ENCODE measurements at places on chromosomes 1 and 21.

- no peak for DNase-seq
These were observed 56.4 kb upstream of the SAMSN1 start for GRCh38 chr21:14602382-14602958.

DNA sequence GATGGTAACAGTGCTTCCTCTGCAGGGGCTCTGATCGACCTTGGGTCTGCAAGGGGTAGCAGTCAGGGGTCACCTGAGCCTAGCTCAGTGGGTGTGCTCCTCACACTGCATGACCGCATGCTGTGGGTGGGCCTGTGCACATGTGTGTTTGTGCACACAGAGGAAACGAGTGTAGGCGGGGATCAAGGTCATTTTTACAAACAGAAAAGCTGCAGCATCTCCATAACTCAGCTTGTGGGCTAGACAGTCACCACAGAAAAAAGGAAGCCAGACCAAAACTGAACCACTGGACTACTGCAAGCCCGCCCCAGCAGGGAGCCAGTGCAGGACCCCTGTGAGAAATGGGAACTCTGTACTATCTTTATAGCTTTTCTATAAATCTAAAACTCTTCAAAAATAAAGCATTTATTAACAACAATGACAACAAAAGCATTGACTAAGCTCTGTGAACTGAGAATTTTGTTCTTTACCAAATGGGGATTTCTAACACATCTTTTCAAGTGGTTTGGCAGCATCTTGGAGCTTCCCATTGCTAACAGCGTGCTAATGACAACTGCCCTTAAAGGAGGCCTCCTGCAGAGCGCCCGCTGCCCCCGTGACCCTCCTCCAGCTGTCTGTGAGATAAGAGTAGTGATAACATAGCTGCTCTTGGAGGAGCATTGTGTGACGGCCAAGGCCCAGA, 19.9 kb upstream of the NEK2 start:
- no peak for DNase-seq

- DNase-seq = peak; percentile 13
These were observed 164.8 kb downstream of the PPIAL4G start for GRCh38 chr1:148318123-148318903.

DNA sequence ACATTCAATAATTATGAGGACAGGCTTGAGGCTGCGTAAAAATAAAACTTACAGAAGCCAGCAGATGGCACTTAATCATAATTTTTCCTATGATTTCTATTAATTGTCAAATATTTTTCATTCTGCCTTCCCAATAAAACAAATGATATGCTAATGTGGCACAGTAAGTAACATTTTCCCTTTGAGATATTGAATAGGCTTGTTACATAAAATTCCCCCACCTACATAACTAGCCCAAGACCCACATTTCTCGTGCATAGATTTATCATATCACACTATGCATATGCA, 55.4 kb upstream of the PTGFRN start:
- DNase-seq = no peak

GRCh38 chr1:39189592-39190041, 14.9 kb upstream of the MACF1 start:
- DNase-seq = no peak

DNA sequence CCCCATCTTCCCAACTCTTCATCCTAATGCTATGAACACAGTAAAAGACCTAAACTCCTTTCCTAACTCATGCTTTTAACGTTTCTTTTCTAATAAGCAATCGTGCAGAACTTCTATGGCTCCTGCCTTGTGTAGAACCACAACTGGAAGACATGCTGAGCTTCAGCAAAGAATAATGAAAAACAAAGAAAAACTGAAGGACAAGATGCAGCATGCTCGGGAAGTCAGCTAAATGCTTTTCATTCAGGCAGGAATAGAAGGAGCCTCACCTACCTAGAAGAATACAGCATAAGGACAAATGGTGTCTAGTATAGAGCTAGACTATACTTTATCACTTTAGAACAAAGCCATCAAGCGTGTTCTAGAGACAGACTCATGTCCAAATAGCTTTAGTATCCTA, 45.9 kb downstream of the LUZP1 start:
- DNase-seq = no peak

DNA sequence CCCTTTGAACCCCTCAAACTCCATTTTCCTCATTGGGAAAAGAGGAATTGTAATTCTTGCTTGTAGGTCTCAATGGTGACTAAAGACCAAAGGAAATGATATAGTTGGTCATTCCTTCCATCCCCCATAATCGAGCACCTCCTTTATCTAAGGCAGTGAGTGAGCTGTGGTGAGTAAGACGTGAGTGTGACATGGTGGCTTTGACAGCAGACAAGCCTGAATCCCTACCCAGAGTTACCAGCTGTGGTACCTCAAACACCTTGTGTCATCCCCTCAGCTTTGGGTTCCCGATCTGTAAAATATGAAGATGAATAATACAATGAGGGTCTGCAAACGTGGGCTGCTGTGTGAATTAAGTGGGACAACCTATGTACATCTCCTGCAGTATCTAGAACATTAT, 8.4 kb downstream of the TRAF5 start:
- no peak for DNase-seq

- no peak for DNase-seq
These were observed 27.1 kb downstream of the CDC7 start for GRCh38 chr1:91527781-91528180.

GRCh38 chr21:43940329-43941050, 71.6 kb upstream of the TRAPPC10 start:
- no peak for DNase-seq

GRCh38 chr1:160708118-160708517, 3.5 kb downstream of the CD48 start:
- DNase-seq = no peak

GRCh38 chr1:24386241-24386640, 27.3 kb downstream of the STPG1 start:
- DNase-seq = no peak

DNA sequence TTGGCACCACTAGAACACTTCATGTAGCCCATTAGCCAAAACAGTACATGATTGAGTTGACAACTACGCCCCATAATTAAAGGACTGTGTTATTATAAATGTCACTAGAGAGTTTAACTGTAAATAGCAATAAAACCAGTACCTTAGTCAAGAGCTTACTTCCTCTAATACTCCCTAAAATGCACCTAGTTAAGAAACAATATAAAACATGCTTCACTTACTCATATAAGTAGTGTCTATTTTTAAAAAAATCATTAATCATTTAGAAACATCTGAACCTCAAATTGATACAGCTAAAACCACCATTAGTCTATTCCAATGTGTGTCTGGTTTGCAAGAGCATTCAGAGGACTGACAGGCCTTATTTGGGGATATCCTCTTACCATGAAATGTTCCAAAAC, 25.3 kb downstream of the PTP4A2 start:
- DNase-seq = no peak

DNA sequence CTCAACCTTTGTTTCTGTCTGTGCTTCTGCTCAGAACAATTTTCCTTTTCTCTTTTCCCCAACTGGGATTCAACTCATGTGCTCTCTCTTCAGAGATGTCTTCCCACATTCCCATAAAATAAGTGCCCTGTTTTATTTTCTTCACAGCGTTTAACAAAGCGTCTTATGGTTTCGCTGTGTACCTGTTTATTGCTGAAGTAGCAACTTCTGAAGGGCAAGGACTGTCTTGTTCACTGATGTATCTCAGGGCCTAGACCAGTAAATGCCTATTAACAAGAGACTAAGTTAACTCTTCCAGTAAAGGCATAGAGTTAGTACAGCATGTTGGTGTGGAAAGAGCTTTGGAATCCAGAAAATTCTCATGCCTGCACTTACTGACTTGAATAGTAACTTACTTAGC, 42.9 kb upstream of the MPZL1 start:
- no peak for DNase-seq

GRCh38 chr1:215064327-215064726, 18.2 kb upstream of the KCNK2 start:
- no peak for DNase-seq

DNA sequence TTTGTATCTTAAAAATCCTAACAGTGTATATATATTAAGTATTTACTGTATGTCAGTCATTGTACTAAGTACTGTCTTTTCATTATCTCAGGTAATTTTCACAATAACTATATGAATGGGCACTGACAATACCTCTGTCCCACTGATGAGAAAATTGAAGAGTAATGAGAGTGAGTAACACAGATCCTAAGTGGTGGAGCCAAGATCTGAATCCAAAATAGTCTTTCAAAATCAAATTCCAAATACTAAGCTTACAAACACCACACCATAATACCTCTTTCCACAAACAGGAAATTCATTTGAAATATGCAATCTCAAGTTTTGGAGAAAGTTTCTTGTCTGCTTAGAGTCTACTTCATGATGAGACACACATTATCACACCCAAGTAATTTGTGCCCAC, 105.9 kb upstream of the EDEM3 start:
- DNase-seq = no peak

DNA sequence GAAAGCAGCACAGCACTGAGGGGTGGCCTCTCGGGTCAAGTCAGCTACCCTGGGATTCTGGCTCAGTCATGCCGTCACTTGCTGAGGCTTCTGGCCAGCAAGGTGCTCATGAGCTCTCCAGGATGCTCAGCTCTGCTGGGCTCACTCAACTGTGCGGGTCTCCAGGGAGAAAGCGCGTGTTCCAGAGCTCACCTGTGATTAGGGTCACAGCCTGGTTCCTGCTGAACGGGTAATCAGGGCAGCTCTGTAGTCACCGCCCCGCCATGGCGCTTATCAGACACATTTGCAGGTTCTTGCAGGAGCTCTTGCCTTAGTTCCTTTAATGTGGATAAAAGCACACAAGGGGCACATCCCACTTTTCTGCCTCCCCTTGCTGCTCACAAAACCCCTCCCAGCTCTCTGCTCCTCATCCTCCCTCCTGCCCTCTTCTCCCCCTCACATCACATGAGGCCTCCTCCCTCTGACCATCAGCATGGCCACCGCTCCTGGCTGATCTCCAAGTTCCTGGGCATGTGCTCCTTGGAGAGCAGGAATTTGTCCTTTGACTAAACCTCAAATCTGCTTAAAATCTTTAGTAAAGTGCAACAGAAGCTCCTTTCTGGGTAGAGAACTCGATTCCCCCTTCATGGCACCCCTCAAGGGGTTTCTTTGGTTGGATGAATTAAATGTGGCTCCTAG, 2.0 kb downstream of the PCP4 start:
- no peak for DNase-seq

DNA sequence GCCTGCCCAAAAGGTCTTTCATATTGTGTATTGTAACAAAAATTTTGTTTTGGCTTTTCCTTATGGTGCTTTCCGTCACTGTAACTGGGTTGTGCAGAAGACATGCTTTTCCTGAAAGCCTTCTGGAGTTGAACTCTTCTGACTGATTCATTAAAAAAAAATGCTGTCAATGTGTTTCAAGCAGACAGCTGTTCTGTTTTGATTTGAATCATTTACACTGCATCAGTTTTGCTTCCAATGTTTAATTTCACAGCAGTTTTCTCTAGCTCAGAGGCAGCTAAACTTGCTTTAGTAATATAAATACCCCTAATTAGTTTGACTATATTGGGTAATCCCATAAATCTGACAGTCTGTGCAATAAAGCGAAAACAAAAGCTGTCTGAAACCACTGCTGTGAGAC, 7.9 kb downstream of the UTP11 start:
- no peak for DNase-seq

DNA sequence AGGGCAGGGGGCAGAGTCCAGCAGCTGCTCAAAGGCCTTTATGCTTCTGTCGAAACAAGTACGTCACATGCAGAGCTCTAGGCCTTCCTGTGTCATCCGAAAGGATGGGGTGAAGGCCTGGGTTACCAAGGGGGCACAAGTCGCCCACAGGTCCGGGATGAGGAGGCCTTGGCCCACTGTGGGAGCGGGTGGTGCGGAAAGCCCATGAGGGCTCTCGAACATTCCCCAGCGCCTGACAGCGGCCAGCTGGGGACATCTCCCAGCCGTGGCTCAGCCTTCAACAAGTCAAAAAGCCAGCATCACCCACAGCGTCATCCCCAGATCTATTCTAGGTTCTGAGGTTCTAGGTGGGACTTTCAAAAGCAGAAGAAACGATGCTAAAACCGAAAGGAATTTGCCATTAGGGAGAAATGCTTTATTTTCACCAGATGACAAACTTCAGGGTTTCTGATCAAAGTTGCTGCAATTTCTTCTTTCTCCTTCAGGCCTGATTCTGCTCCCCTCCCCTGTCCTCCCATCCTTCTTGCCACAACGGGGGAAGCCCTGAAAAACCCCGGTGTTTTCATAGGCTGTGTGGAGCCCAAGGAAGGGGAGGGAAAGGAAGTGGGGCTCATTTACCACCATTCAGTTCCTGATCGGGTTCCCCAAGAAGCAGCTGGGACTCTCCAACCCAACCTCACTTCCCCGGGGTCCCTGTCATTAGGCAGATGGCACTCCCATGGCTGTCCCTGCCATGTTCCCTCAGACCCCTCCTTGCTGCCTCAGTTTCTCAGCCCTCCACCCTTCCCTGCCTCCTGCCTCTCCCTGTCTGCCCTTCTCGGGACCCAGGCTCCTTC, 17.6 kb downstream of the GPR137B start:
- no peak for DNase-seq

GRCh38 chr21:44890338-44890931, 16.9 kb upstream of the PTTG1IP start:
- no peak for DNase-seq

DNA sequence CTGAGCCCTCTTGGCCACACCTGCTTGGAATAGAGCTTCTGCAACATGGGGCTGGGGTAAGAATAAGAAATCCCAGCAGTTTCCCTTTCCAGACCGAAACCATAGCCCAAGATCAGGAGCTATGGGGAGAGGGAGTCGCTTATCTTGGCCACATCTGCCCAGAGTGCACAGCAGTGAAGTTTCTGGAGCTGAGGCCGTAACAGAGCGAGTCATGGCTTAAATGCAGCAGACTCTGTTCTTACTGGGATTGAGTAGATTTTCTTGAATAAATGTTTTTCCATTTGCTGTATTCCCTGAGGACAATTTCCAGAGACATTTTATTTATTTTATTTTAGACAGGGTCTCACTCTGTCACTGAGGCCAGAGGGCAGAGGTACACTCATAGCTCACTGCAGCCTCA, 33.5 kb downstream of the CFAP57 start:
- DNase-seq = no peak

GRCh38 chr1:116769561-116769977, 15.3 kb downstream of the CD2 start:
- DNase-seq = no peak

DNA sequence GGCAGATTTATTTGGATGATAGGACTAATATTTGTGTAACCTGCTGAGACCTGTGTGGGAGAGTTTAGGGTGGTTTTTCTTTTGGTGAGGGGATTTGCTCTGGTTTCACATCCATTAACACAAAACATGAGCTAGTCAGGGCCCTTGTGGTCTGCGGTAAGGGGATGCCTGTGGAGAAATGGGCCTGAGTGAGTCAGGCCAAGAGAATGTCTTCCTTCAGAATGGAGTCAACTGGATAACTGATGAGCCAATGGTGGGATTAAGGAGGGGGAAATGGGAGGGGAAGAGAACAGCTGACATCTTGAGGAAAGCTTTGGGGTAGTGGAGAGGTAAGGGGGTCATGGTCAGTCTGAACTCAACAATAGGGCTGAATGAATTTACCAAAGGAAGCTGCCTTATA, 13.9 kb downstream of the WNT2B start:
- DNase-seq = no peak

- DNase-seq = no peak
These were observed 46.1 kb downstream of the RAVER2 start for GRCh38 chr1:64790832-64791487.

GRCh38 chr21:14842601-14843000, 222.2 kb downstream of the NRIP1 start:
- no peak for DNase-seq

GRCh38 chr1:91393042-91393441, 11.6 kb downstream of the HFM1 start:
- DNase-seq = no peak
